ENCODE measurements at places on chromosomes 1 and 21. TPM values are rescaled to one million over a fixed set of nuclear protein-coding genes. Genes with fewer than 3 reads are reported as not detected.

- DNase-seq: no peak
Measured at GRCh38 chr1:44911026-44911425, 68.0 kb upstream of the PTCH2 start.

- DNase-seq: no peak
Measured at GRCh38 chr1:183081402-183082120, 58.3 kb downstream of the LAMC1 start.

The LIN28A gene
- total RNA-seq: not detected

DNA sequence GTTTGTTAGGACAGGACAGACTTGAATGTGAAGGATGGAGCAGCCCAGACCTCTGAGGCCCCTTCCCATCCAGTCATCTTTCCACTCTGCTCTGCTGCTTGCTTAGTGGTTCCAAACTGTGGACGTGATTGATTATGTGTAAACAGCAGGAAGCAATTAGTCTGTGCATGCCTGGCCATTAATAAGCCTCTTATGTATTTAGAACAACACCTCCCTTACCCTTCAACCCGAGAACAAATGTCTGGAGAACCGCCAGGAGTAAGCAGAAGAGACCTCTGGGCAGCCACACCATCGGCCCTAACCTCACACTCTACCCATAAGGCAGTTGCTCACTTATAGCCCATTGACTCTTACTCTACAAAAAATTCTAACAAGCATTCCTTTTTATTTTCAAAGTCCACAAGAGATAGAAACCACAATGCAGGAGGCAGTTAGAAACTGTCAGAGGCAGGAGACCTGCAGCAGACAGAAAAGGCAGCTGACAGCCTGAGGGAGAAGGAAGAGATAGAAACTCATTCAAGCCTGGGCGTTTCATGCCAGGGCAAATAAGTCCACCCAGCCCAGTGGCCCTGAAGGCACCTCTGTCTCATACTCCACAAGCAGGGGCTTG, 5.8 kb upstream of the EPHA8 start:
- DNase-seq: no peak

The TRIM46 gene
- 5.2 TPM for total RNA-seq

DNA sequence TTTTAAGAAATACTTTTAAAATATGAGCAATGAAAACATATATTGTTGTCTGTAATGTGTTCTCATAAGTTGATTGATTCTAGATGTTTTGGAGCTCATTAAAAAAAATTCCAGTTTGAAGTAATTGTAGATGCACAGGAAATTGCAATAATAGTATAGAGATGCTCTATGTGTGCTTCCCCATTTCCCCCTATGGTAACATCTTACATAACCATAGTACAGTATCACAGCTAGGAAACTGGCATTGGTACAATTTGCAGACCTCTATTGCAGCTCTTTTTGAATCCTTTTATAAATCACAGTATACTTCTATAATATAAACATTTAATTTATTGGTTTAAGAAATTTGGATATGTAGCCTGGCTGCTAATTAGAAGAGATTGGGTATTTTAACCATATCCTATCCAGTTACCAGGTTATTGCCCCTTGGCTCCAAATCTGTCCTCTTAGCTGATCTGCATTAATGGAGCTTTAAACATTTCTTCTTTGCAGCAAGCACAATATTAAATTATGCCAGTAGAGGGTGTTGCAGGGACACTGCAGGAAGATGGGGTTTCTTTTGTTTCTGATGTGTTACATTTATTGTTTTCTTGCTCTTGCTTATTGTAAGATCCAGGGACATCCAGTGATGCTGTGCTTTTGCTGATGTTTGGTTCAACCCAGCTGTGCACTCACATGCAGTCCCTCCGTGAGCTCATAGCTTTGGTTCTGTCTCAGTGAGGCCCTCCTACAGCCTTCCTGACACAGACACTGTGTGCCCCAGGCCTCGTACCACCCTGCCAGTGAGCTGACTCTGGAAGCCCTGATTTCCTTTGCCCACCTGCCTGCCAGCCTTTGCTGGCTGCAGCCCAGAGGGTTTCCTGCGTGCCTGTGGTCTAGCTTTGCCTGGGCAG, 103.3 kb downstream of the RABGAP1L start:
- peak; percentile 73 for DNase-seq

DNA sequence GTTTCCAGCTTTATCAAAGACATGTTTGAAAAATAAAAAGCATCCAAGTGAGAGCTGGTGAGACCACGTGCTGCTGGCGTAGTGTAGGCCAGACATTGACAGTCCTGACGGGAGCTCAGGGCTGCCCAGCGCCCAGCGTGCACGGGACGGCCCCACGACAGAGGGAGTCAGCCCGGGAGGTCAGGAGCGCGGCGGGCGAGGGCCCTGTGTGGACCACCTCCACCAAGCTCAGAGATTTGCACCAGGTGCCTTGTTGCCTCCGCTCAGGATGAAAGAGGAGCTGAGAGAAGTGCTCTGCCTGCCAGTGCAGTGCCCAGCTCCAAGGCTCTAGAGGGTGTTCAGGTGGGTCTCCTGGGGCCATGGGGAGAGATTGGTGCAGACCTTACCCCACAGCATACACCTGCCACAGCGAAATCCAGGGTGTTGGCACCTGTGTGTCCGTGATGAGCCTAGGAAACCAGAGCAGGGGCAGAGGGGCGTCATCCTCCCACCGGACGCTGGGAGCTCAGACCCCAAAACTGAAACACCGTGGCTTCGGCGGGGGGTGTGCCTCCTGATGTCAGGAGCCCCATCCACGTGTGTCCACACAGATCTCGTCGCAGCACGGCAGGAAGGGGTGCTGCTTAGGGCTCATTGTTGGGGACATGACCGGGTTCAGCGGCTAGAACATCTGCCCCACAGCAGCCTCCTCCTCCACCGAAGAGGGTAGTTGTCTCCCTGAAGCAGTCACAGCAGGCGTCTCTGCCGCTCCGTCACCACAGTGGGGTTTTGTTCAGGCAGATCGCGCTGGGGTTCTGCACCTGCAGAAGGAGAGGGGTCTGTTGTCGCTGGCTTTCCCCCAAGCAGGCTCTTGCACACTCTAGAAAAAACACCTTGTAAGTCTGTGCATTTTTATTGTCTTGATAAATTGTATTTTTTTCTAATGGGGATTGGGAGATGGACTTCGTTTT, 64.2 kb downstream of the POFUT2 start:
- no peak for DNase-seq

GRCh38 chr1:64895500-64895899, 70.8 kb downstream of the JAK1 start:
- no peak for DNase-seq

The WNT9A gene
- total RNA-seq: 0.99 TPM

GRCh38 chr1:90220941-90221693, 226.2 kb downstream of the ZNF326 start:
- DNase-seq: no peak

DNA sequence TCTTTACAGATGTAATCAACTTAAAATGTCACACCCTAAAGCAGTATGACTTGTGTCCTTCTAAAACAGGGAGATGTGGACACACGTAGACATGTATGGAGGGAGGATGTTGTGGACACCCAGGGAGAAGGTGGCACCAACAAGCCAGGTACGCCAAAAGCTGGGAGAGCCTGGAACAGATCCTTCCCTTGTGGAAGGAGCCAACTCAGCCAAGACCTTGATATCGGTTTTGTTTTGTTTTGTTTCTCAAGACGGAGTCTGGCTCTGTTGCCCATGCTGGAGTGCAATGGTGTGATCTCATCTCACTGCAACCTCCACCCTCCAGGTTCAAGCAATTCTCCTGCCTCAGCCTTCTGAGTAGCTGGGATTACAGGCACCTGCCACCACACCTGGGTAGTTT, 45.6 kb downstream of the CHAF1B start:
- DNase-seq: peak; percentile 68

All from fibroblast of the aortic adventitia (primary cell).